ENCODE measurements at places on chromosomes 6 and 20. TPM values are rescaled to one million over a fixed set of nuclear protein-coding genes. Genes with fewer than 3 reads are reported as not detected.

DNA sequence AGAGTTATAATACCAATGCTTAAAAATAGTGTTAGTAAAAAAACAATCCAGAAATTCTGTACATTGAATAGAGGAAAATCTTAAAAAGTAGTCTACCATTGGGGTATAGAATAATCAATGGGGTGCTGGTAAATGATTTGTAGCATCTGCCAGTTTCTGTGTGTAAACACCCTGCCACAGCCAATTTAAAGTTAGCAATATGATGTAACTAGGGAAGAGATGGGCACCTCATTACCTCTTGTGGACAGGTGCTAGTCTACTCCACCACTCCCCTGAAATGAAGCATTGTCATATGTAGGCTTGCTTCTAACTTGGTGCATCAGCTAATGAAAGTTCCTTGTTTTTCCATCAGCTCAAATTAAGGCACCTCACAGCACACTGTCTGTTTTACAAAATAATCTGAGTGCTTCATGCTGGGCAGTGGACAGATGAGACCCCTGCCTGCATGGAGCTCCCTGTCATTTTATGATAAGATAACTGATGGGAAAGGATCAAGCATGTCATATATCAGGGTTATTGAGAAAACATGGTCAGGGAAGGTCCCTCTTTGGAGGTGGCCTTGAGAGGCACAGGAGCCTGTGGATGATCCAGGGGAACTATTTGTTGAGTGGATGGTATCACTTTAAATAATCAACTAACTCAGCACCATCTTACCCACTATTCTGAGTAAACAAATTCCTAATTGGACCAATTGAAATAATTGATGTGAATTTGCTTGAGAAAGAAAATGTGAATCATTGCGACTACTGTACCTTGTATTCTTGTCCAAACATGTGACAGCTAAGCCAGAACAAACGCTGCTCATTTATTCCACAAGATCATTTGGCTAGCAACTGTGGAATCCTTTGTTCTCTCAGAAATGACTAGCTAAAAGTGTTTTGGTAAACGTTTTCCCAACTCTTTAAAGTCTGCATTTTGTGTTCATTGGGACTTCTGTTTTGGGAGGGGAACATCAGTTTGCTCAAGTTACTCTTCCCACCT is 45.9 kb upstream of the CSE1L start:
- DNase-seq, result no peak

GRCh38 chr6:125511809-125512396 is 210.1 kb upstream of the HDDC2 start:
- DNase-seq, result peak; percentile 87

GRCh38 chr6:160088069-160088783 is 33.4 kb upstream of the SLC22A1 start:
- DNase-seq, result peak; percentile 67

DNA sequence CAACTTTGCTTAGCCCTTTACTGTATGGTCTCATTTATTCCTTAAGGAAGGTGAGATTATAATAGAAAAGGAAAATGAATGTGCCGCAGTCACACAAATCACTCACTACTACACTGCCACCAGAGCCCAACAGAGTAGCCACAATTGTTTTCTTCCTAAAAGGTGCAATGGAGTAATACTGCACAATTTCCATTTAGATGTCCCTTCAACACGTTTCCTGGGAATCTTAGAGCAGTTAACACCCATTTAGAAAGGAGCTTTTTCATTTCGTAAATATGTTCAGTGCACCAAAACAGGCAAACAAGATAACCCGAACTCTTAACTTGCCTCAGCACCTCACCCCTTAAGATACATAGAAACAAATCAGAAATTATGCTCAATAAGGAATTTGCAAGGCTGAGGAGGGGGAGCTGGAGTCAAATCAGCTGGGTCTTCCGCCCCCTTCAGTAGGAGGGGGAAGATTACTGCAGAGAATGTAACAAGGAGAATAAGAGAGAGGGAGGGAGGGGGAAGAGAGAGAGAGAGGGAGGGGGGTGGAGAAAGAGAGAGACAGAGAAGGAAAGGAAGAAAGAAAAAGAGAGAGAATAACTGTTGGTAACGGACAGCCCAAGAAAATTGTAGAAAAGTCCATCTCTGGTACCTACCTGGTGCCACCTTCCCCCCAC is 155.5 kb downstream of the BCAS1 start:
- DNase-seq, result no peak

DNA sequence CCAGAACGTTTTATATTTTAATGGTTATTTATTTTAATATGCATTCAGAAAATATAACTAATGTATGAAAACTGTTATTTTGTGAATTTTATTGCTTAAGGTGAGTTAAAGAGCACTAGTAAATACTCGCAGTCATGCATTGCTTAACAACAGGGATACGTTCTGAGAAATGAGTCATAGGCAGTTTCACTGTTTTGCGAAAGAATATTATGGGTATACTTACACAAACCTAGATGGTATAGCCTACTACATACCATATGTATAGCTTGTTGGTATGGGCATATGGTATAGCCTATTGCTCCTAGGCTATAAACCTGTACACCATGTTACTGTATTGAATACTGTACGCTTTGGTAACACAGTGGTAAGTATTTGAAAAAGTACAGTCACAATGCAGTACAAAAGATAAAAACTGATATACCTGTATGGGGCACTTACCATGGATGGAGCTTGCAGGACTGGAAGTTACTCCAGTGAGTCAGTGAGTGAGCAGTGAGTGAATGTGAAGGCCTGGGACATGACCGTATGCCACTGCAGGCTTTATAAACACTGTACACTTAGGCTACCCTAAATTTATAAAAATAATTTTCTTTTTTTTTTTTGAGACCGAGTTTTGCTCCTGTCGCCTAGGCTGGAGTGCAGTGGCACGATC is 38.5 kb downstream of the ARFGEF2 start:
- DNase-seq, result no peak

TXLNB gene
- not detected for total RNA-seq

HAO1 gene
- not detected for total RNA-seq

- no peak for DNase-seq
Measured at GRCh38 chr6:35049156-35049735, 91.9 kb downstream of the TCP11 start.

DNA sequence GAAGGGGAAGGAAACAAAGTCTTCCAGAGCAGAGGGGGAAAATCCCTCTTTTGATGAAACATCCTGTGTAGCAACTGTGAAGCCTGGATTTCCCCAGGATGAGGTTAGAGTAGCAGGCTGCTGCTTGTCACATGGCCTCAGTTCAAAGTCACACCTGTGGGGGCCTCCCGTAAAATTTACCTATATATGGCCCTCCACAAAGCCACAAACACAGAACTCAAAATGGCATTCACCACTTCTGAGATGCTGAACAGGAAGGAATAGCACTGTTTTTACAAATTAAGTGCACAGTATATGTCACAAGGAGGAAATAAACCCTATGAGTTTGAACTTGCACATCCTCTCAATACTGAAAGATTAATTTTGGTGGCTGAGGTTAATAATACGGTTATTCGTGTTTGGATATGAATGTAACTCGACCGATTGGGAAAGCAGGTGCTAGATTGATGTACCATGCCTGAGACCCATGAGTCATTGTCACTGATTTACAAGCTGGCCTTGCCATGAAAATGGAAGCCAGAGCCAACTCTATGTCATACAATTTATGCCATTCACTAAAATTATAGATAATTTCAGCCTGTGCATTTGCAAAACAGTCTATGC is 70.6 kb downstream of the SGK1 start:
- DNase-seq, result no peak

GRCh38 chr20:15582146-15582760 is 991.0 kb downstream of the KIF16B start:
- no peak for DNase-seq

PTGIS gene
- total RNA-seq, result 0.54 TPM

TRAPPC3L gene
- total RNA-seq, result not detected

GRCh38 chr6:148577687-148578488 is 168.9 kb upstream of the UST start:
- peak; percentile 91 for DNase-seq

DNA sequence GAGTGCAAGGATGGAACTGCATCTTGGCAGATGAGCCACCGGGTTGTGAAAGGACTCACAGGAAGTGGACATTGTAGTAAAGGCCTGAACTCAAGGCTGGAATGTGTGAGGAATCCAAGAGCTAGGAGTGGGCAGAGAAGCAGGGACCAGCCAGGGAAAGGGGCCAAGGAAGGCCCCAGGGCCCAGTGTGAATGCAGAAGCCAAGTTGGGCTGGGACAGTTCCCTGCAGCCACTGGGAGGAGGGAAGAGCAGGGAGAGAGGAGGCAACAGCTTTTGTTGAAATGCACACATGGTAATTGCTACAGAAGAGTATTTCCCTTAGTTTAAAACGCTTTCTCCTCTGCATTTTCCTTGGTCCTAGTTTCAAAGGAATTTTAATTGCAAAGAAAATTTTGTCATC is 34.6 kb downstream of the CDH22 start:
- DNase-seq, result no peak

GRCh38 chr20:9485614-9486340 is 28.6 kb upstream of the LAMP5 start:
- DNase-seq, result no peak

DNA sequence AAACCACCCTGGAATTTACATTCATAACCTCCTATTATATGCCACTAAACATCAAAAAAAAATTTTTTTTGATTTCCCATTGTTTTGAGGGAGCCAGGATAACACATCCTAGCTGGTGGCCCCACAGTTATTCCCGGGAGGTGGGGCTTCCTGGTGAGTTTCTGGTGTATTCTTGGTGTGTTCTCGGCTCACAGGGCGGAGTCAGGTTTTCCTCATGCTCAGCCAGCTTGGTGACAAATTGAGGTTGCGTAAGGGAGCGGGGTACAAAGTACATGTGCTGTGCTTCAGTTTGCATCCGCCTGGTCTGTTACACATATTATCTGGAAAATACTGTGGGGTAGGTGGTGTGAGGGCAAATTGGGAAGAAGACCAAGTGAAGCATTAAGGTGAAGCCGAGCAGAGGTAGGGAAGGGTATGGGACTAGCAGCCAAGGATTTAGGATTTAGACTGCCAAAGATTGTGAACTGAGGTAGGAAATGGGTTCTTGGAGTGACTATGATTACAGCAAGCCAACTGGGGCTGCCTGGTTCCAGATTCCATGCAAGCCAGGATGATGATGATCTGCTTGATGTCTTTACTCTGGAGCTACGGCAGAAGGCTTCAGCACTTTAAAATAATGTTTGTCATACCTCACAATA is 46.2 kb upstream of the EEF1A1 start:
- DNase-seq, result peak; percentile 67

- no peak for DNase-seq
Measured at GRCh38 chr6:53315086-53315724, 33.5 kb downstream of the ELOVL5 start.

ARMC12 gene
- total RNA-seq, result not detected

DNA sequence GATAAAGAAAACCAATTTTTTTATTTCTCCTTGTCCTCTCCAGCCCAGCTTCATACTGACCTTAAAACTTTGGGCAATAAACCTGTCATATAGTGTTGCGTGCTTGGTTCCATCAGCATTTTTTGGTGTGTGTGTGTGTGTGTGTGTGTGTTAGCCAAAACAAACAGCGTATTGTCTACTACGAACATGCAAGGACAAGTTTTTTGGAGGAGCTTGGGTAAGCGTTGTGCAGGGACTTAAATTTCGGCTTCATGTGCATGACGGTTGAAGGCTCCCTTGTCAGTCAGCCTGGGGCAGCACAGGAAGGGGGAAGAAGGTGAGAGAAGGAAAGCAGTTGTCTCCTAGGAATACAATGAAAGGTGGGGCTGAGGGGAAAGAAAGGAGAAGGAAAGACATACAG is 62.0 kb upstream of the PAX1 start:
- DNase-seq, result no peak

- DNase-seq, result peak; percentile 53
Measured at GRCh38 chr6:35294308-35294945, 3.2 kb upstream of the DEF6 start.

GRCh38 chr6:33621711-33622388 is 728 bp downstream of the ITPR3 start:
- DNase-seq, result peak; percentile 62

DNA sequence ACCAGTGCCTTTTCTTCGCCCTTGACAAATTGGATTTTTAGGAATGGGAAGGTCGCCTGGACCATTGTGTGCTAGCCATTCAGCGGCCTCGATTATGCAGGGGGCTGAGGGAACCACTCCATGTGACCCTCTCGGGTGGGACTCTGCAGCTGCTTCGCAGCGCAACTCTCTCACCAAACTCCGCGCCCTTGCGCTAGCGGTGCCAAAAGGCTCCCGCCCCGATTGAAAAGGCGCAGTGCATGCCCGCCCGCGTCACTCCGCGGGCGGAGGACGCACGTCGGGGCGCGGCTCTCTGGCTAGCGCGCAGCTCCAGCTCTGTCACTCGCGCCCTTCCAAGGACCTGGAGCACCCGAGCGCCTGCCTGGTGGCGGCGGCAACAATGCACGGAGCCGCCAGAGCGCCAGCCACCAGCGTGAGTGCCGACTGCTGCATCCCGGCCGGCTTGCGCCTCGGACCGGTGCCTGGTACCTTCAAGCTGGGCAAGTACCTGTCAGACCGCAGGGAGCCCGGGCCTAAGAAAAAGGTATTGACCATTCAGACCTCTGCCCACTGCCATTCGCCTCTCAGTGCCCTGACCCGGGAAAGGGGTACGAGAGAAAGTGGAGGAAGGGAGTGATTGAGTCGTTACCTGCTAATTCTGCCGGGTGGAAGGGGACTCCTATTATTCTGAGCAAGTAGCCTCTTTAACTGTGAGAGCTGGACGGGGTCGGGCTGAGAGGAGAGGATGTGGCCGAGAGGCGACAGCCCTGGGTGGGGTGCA is at the start of gene PRDM13:
TSS of gene PRDM13 (plus strand) at position 178 of the 760 bp plus-strand sequence. CDS start at position 380, 202 bp downstream.
- DNase-seq, result peak; percentile 15

GRCh38 chr6:636488-636887 is 20.4 kb downstream of the HUS1B start:
- DNase-seq, result no peak

GRCh38 chr6:105510746-105511145 is 107.9 kb upstream of the PREP start:
- no peak for DNase-seq

- no peak for DNase-seq
Measured at GRCh38 chr20:36132802-36133211, 21.7 kb upstream of the EPB41L1 start.

KCNK16 gene
- total RNA-seq, result not detected

- DNase-seq, result no peak
Measured at GRCh38 chr6:73656531-73657145, 2.8 kb upstream of the SLC17A5 start.

PRICKLE4 gene
- total RNA-seq, result not detected

DNA sequence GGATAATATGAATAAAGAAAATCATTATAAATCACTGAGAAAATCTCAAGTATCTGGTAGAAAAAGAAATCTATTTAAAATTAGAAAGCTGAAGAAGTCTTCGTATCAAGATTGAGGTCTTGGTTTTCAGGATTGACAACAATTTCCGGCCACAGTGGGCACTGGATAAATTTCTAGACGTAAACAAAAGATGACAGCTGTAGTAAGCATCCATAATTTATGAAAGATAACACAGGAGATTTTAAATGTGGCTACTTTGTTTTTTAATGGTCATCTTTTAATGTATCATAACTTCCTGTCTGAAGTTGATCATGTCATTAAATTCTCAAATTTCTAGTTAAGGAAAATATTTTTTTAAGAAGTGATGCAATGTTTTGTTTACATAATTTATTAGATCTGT is 444.2 kb downstream of the HTR1B start:
- DNase-seq, result no peak

CLPSL2 gene
- total RNA-seq, result not detected

Data from Daoy (cell line).